Placental epithelial cell (primary cell): ENCODE measurements at places on chromosomes 1 and 21. TPM values are rescaled to one million over a fixed set of nuclear protein-coding genes. Genes with fewer than 3 reads are reported as not detected.

The PSRC1 gene
- 5.0 and 10.2 TPM in 2 replicates for total RNA-seq

The EFNA3 gene
- 2.0 and 3.5 TPM in 2 replicates for total RNA-seq

The KRTAP19-1 gene
- total RNA-seq, result not detected in 2 replicates

The MED8 gene
- 42.4 and 58.9 TPM in 2 replicates for total RNA-seq

The OXCT2 gene
- 0.54 and 0.79 TPM in 2 replicates for total RNA-seq

The CYP4X1 gene
- 0.43 TPM in 1 of 2 replicates, not detected in the other for total RNA-seq

The PTGFRN gene
- 71.8 and 153 TPM in 2 replicates for total RNA-seq

The PYHIN1 gene
- not detected in 2 replicates for total RNA-seq

The LAD1 gene
- 22.8 and 33.3 TPM in 2 replicates for total RNA-seq

The EPHB2 gene
- 3.5 and 25.9 TPM in 2 replicates for total RNA-seq

The KCNQ4 gene
- 0.33 TPM in 1 of 2 replicates, not detected in the other for total RNA-seq

The PCNX2 gene
- 27.5 and 30.8 TPM in 2 replicates for total RNA-seq

The FCRL5 gene
- total RNA-seq, result not detected in 2 replicates

The MX1 gene
- 2.4 TPM in 2 replicates for total RNA-seq

The G0S2 gene
- total RNA-seq, result 0.43 and 5.1 TPM in 2 replicates

The AMY2A gene
- not detected in 2 replicates for total RNA-seq

The IGSF3 gene
- 118 and 120 TPM in 2 replicates for total RNA-seq
